Trophoblast cell (in vitro differentiated cells and primary cell): ENCODE measurements at places on chromosomes 16 and 17.

- DNase-seq: no peak
Measured at GRCh38 chr17:4786106-4786511, at the start of gene VMO1. Gene VMO1 (minus strand): TSS chr17:4786364. CDS start chr17:4786352, 12 bp downstream.

- no peak for DNase-seq
Measured at GRCh38 chr16:60414613-60415012, 1621.6 kb downstream of the CDH8 start.

GRCh38 chr16:22320572-22321339 is 23.5 kb downstream of the POLR3E start:
- no peak for DNase-seq

GRCh38 chr17:7204336-7204735 is 15.3 kb downstream of the DLG4 start:
- DNase-seq: no peak

- DNase-seq: no peak
Measured at GRCh38 chr16:86994651-86995171, 322.5 kb downstream of the C16orf95 start.

- no peak for DNase-seq
Measured at GRCh38 chr16:50209546-50210265, 56.6 kb downstream of the TENT4B start.

DNA sequence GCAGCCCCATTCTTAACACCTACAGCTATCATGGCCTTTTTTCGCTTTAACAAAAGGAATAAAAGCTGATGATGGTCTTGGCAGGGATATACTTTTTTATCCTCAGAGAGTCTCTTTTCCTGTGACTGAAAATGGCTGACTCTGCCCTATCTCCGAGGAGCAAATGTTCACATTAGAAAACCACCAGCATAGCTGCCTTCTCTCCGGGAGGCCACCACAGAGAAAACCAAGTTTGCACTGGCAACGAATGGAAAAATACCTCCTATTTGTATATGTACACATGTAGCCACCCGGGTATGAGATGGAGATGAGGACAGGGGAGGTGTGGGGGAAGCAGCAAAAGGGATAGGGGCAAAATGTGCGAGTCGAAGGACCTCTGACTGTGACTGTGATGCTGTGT is 88.2 kb downstream of the STX8 start:
- DNase-seq: no peak

- DNase-seq: no peak
Measured at GRCh38 chr17:76833034-76833644, 35.1 kb upstream of the MGAT5B start.

DNA sequence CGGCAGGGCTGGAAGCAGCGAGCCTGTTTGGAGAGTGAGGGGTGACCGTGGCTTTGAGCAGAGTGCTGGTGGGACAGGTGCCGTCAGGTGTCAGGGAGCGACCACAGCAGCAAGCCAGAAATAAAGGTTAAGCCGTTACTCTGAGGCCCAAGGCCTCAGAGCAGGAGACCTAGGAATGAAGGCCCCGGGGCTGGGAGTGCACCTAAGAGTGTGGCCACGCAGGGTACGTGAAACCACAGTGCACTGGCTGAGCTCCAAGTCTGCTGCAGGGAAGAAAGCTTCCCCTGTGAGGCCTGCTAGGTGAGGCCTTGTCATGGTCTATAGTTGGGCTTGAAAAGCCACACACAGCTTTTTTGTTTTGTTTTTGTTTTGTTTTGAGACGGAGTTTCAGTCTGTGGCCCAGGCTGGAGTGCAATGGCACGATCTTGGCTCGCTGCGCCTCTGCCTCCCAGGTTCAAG is 8.7 kb downstream of the CLUAP1 start:
- no peak for DNase-seq

- DNase-seq: no peak
Measured at GRCh38 chr17:64115043-64115698, 14.8 kb downstream of the ERN1 start.

DNA sequence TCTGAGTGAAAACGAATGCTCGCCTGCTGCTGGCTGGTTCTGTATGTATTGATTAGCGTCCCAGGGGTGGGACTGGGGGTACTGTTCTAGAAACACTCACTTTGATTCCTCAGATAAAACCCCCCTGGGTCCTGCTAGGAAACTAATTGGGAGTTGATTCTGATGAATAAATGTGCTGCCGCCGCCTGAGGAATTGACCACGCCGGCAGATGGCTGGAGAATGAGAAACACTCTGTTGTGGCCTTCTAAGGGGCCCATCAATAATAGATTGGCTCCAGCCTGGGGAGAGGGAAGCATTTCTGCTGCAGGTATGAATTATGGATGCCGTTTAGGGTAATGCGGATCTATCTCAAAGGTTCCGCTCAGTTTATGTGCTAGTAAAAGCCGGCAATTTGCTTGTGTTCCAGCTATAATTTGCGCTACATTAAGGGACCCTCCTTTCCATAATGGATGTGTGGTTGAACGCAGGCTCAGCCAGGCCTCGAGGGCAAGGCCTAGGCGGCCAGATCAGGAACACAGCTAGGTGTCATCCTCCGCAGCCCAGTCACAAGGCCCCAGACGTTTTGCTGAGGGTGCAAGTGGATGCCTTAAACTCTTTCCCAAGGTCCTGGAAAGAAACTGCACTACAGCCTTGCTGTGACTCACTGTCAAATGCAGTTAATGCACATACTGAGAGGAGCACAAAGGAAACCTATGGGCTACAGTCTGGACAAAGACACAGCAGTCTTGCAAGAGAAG is 132.2 kb upstream of the HS3ST2 start:
- no peak for DNase-seq

DNA sequence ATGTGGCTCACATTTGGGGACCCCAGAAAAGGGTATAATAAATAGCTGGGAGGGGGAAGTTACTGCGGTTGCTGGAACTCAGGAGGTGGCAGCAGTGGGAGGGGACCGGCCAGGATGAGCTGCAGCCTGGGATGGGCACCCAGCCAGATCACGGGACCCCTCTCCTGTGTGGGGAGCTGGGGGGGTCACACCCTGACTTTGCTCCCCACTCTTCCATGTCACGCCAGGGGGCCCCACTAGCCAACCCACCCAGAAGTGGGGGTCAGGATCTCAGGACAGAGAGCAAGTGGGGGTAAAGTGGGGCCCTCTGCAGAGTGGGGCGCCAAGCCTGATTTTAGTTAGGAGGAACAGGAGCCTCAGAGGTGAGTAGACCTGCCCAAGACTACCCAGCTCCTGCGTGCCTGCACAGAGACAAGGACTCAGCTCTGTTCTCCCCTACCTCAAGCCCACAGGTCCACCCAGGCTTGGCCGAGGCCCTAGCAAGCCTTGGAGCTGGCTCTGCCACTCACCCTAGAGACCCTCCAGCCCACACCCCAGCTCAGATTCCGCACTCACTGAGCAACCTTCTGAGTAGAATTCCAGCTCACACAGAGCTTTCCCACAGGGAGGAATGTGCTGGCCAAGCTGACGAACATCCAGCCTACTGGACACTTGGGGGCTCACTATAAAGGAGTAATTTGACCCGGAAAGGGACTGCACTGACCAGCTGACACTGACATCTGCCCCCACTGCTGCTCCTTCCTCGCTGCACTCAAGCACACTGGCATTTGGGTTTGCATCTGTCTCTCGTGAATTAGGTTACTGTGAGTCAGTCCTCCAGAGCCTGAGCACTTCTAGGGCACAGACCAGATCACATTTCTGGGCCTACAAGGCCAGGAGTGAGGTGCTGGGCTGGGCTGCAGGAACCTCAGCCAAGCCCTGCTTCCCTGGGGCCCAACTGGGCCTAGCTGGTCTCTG is 310.1 kb downstream of the C16orf95 start:
- DNase-seq: no peak

- peak; percentile 73 for DNase-seq
Measured at GRCh38 chr17:50638966-50639713, 4.5 kb downstream of the ABCC3 start.

DNA sequence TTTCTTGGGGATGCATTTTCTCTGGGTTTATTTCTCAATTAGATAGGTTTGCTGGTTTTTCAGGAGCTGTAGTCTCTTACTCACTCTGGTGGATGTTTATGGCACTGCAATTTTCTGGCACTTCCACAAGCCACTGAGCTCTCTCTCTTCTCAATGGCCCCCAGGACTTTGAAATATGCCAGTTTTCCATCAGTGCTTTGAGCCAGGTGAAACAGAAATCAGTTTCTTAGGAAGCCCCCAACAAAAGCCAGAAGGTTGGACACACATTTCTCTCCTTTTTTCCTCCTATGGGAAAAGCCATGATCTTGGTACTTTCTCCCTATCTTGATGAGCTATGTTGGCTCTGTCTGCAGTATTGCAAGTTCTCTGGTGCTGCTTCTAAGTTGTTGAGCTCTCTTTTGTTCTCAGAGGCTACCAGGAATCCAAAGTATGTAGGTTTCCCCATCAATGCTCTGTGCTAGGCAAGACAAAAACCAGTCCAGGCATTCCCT is 90.7 kb upstream of the SMIM36 start:
- DNase-seq: peak; percentile 39
